ENCODE measurements at places on chromosomes 3 and 15.

- no peak for DNase-seq
Measured at GRCh38 chr3:27089645-27090044, 279.5 kb downstream of the NEK10 start.

- no peak for DNase-seq
Measured at GRCh38 chr3:52819936-52820335, 10.5 kb downstream of the ITIH4 start.

- DNase-seq, result no peak
Measured at GRCh38 chr3:53181024-53181371, 20.0 kb downstream of the PRKCD start.

DNA sequence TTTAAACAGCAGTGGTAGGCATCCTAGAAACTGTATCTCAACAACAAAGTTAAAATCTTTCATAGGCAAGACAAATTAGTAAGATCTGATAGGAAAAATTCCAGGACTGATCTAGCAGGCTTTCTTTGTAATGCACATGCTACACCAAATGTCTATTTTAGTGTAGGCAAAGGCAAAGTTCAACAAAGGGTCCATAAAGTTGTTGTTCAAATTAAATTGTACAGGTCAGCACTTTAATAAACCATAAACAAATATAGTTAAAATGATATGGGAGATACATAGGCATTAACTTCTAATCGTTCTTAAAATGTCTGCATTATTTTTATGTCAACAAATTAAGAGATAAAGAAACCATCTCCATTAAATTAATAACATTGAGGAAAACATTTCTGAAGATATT is 413.0 kb downstream of the TUSC7 start:
- DNase-seq, result no peak

- no peak for DNase-seq
Measured at GRCh38 chr3:65402597-65402996, 636.1 kb downstream of the MAGI1 start.

- DNase-seq, result no peak
Measured at GRCh38 chr3:178513546-178514380, 22.5 kb upstream of the KCNMB2 start.

DNA sequence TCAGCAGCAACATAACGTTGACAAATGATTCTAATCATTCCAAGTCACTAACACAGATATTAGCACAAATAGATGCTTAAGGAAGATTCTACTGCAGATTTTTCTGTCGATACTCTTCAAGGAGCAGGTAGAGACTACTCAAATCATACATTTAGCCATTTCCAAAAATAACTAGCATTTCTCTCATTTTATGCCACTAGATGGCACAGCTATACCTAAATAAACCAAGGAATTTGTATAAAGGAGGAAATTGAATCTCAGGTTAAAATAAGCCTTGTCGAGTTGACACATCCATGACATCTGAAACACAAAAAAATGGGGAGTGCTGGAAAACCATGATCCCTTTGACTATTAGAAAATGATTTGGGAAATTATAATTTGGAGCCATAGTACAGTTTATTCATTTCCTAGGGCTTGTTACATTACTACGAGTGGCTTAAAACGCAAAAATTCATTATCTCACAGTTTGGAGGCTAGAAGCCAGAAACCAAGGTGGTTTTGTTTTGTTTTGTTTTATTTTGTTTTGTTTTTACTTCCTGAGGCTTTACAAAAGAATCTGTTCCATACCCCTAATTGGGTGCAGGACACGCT is 59.5 kb upstream of the STRIT1 start:
- no peak for DNase-seq

GRCh38 chr15:100131321-100132224 is 210.2 kb downstream of the ADAMTS17 start:
- DNase-seq, result no peak

DNA sequence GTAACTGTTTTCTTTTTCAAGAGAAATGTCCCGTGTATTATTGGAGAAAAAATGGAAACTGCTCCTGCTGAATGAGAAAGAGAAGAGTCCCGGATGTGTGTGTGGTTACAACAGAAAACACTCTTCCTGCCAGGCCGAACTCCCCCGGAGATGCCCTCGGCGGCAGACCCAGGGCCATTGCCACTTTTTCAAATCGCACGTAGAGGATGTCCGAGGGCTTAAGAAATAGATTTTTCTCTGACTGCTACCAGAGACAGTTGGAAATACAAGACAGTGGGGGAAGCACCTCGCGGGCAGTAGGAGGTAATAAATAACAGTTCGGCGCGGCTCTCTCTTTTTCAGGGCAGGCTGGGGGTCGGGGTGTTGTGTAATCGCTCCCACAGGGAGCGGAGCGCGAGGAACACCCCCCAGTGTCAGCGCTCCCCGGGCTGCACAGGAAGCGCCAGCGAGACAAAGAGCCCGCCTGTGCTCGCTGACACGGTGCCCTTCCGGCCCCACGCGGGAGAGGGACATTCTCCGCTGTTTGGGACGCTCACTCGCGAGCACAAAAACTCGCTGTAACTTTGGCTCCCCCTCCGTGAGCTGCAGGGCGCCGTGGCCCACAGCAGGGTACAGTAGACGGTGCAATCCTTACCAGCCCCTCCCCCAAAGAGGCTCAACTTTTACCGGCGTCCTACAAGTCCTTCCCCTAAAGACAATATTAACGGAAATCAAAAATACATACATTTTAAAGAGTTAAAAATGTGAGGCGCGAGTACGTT is 1.1 kb downstream of the VGLL4 start:
- peak; percentile 18 for DNase-seq

GRCh38 chr3:190883973-190884832 is 21.7 kb upstream of the GMNC start:
- no peak for DNase-seq

- DNase-seq, result no peak
Measured at GRCh38 chr3:146313746-146314111, 62.8 kb upstream of the PLSCR4 start.

DNA sequence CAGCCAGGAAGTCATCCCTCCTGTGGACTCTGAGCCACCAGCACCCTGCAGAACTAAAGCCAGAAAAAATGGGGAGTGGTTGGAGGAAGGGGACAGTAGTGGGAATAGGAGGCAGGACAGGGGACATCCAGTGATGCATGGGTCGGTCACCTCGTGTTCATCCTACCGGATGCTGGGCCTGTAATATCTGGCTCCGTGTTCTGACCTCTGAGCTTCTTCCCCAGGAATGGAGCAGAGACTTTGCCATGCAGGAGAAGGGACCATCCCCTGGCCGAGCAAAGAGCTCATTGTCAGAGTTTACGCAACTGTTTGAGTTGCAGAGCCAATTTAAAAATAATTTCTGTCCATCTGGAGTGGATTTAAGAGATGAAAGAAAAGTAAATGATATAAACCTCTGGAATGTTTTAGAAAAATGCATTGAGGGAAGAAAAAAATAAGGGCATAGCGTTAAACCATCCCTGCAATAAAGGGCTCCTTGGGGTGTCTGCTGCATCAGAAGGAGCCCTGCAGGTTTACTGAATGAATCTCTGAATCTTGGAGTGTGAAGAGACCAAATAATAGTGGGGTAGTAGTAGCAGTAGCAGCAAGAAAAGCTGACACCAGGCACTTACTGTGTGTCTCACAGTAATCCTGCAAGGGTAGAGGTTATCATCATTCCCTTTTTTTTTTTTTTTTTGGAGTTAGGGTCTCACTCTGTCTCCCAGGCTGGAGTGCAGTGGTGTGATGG is 70.9 kb downstream of the AAGAB start:
- DNase-seq, result no peak

- no peak for DNase-seq
Measured at GRCh38 chr3:9216736-9217135, 32.7 kb downstream of the SRGAP3 start.

DNA sequence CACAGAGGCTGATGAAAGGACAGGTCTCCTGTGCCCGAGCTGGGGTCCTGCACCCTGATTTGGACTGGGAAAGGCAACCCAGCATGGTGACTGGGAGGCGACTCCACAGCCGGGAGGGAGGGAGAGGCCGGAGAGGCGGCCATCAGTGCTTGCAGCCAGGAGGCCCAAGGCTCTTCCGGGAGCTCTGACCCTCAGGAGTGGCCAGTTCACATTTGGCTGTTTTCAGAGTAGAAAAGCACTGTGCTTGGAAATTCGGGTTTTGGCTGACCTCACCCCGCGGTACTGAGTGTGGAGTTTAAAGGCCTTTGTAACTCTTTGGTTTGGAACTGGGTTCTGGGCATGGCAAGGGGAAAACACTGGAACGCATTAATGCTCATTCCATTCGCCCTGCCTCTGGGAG is 31.9 kb downstream of the SMAD6 start:
- no peak for DNase-seq

GRCh38 chr3:46907960-46908293 is 30.4 kb downstream of the PTH1R start:
- DNase-seq, result no peak

DNA sequence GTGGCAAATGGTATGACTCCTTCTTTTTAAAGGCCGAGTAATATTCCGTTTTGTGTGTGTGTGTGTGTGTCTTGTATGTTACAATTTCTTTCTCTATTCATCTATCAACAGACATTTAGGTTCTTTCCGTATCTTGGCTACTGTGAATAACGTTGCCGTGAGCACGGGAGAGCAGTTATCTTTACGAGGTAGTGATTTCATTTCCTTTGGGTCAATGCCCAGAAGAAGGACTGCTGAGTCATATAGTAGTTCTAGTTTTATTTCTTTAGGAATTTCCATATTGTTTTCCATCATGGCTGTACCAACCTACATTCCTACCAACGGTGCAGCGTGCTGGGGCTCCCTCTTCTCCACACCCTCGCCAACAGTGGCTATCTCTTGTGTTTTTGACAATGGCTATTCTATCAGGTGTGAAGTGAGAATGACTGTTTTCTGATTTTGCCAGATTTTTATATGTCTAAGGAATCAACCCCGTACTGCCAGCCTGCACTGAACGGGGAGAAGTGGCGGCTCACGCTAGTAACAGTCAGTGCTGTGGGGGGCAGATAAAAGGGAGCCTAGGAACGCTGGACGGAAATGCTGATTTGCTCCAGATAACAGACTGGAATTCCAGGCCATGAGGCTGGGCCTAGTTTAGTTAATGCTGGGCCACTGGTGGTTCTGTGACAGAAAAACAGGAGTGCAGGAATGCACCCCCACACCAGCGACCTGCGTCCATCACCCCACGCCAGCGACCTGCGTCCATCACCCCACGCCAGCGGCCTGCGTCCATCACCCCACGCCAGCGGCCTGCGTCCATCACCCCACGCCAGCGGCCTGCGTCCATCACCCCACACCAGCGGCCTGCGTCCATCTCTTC is 168.1 kb downstream of the XXYLT1 start:
- DNase-seq, result no peak

DNA sequence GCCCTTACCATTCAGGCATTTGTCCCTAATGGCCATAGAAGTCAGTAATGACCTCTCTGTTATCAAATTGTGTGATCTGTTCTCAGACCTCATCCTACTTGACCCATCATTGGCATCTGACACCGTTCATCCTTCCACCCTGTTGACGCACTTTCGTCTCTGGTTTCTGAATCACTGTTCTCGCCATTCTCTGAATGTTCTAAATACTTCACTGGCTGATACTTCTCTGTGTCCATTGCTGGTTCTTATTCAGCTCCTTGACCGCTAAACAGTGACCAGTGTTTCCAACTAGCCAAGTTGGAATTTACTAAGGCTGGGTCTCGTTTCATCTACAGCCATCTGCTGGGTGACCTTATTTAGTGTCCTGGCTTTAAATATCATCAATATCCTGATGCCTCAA is 2.2 kb downstream of the ACAD9 start:
- DNase-seq, result no peak

DNA sequence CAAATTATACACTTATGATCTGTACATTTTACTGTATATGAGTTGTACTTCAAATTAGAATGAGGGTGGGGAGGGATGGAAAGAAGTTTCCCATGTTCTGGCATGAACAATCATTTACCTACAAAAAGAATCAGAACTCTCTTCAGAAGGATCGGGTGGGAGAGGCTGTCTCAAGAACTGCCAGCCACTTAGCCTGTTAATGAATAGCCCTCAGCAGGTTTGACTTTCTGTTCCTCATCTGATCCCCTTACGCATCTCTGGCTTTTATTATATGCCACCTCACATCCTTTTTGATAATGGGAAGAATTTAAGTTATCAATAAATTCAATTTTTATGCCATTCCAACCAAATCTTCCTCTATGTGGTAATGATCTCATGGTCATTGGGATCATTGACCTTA is 168.3 kb upstream of the TGFBR2 start:
- DNase-seq, result no peak

- DNase-seq, result no peak
Measured at GRCh38 chr3:132119531-132119930, 84.7 kb upstream of the CPNE4 start.

- DNase-seq, result no peak
Measured at GRCh38 chr3:126617571-126617970, 37.4 kb downstream of the TXNRD3 start.

- DNase-seq, result no peak
Measured at GRCh38 chr3:114659109-114660061, 365.6 kb downstream of the TIGIT start.

DNA sequence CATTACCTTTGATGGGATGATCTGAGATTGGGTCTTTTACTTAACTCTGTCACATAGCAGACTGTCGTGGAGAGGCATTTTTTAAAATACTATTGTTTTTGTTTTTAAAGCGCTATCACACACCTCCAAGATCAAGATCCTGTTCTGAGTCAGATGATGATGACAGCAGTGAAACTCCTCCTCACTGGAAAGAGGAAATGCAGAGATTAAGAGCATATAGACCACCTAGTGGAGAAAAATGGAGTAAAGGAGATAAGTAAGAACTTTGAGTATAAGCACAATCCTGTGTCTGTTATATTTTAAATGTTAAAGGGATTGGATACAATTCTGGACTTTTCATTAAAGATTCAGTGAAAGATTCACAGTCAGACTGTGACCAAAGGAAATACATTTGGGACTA is 18.4 kb upstream of the ZBTB47 start:
- DNase-seq, result no peak

DNA sequence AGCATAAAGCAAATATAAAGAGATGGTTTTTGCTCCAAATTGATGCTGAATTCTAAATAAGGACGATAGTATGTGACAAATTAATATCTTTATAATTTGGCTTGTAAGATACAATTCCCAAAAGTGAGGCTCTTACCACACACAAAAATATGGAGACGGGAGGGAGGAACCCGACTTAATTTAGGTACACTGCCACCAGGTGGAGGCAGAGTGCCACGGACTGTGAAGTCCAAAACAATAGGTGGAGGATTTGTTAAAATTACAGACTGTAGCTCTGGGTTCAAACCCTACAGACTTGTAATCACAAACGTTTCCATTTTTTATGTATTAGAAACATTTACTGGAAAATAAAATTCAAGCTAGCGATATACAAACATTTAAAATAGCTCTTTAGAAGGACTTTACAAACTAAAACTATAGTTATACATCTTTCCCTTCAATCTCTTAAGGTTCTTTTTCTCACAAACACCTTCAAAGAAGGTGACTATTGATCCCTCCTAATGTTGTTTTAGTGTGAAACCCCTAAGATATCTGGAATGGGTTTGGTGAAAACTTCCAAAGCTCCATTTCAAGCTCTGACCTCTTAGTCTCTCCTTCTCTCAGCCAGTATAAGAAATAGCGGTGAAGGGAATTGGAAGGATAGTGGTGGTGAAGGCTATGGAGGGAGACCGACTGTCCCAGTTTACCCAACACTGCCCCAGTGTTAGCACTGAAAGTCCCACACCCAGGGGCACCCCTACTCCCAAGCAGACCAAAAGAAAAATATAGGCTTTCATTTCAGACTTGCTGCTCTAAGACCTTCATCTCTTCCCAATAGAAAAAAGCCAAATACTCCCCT is 89.7 kb downstream of the AQP9 start:
- DNase-seq, result peak; percentile 13

All from stimulated activated CD4-positive, alpha-beta T cell treated with anti-CD3 and anti-CD28 coated beads, TNF-alpha, amount 100 ng/mL, for 1 hour (primary cell).